BE2C (cell line): ENCODE measurements at places on chromosomes 6 and 20.

- DNase-seq = no peak
These were observed 90.3 kb downstream of the ARHGAP18 start for GRCh38 chr6:129619579-129620233.

GRCh38 chr20:58019027-58019849 is 209.2 kb downstream of the ANKRD60 start:
- DNase-seq = no peak

GRCh38 chr20:32574296-32575226 is 10.6 kb downstream of the NOL4L start:
- no peak for DNase-seq

DNA sequence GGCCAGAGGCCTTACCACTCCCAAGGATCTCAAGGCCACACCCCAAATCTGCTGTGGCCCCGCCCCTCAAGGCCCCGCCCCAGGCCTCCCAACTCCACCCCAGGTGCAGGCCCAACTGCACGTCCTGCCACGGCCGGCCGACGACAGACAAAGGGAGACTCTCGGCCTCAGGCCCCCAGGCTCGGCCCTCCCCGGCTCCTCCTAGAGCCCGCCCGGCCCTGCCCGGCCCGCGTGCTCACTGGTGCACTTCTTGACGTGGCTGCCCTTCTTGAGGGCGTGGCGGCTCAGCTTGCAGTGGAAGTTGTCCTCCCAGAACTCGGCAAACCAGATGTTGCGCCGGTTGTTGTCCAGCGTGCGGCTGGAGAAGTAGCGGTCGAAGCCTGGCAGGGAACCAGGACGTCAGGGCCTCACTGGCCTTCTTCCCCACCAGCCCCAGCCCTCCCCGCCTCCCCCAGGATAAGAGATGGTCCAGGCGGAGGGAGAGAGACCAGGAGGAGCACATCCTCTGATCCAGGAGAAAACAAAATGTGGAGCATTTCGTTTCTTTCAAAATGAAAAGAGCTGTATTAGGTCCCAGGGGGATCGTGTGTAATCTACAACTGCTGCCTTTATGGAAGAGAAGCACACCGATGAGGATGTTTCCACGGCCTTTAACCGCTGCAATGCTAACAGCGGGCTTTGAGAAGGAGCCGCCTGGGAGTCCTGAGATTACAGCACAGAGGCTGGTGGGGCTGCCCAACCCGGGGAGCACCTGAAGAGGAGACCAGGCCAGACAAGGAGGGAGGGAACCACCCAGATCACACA is 89.4 kb downstream of the GRM4 start:
- DNase-seq = peak; percentile 71

- DNase-seq = no peak
These were observed 69.0 kb downstream of the SMLR1 start for GRCh38 chr6:130896249-130896648.

GRCh38 chr6:30097902-30098768 is 14.8 kb downstream of the TRIM31 start:
- DNase-seq = no peak

DNA sequence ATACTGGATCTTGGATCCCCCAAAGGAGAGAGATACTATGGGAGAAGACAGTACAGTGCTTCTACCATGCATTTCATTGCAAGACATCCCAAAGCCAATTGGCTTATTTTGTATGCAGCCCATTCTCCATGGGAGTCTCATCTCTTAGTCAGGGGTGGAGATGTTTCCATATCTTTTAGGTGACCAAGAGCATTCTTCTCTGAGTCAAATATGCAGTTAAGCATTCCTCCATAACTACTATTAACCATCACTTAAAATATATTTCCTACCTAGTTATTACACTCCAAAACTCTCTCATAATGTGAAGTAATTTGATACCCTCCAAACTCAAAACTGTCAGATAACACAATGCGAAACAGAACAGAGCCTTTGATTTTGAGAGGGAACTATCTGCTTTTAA is 542.6 kb downstream of the HDGFL1 start:
- no peak for DNase-seq

DNA sequence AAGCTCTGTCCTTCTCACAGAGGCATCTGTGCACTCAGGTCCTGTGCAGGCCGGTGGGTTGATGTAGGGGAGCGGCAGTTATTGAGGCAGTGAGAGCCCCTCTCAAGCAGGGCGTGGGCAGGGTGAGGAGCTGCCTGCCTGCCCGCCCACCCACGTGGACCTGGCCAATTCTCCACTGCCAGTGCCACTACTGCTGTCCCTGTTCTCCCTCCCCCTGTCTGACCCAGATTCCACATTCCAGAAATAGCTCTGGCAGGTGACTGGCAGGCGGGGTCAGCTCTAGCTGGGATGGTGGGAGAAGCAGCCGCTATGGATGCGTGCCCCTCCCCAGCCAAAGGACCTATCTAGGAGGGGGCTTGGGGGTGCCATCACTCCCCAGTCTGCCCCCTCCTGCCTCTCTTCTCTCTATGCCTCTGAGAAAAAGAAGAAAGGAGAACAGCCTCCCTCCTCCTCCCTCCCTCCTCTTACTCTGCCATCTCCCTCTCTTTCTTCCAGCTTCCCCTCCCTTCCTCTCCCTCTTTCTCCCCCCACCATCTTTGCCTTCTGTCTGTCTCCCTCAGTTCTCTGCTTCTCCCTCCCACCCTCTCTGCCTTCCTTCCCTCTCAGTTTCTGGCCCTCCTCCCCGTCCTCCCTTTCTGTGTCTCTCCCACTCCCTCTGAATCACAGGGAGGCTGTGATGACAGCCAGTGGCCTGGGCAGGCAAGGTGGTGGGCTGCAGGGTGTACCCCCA is 86.5 kb upstream of the MYL9 start:
- DNase-seq = no peak

DNA sequence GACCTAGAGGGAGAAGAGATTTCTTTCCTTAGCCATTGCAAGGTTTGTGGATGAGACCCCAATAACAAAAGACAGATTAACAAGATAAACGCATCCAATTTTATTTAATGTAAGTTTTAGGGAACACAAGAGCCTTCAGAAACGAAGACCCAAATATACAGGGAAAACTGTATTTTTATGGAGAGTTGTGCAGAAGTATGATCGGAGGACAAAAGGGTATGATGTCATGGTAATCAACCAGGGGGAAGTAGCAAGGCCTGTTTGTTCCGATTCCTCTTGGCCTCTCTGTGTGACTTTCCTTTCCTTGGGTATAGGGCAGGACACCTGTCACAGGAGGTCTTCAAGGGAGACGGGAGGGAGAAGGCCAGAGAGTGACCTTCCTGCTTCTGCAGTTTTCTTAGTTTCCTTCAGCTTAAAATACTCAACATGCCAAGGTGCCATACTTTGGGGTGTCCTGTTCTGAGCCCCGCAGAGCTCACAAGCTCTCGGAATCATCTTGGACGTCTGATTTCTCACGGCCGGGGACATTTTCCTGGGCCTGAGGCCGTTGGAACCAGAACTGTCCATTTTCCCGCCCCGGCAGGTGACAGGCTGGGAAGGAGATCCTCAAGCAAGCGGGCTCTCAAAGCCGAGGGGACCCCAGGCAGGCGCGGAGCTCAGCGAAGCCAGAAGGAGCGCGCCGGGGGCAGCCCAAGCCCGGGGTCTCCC is 21.7 kb downstream of the TMC2 start:
- no peak for DNase-seq
